Dermis blood vessel endothelial cell (primary cell): ENCODE measurements at places on chromosomes 6 and 20. TPM values are rescaled to one million over a fixed set of nuclear protein-coding genes. Genes with fewer than 3 reads are reported as not detected.

FAM217A gene
- not detected in 2 replicates for total RNA-seq

ELOVL2 gene
- under 0.01 TPM in 1 of 2 replicates, not detected in the other for total RNA-seq

SAMD3 gene
- not detected in 2 replicates for total RNA-seq

NOX3 gene
- not detected in 2 replicates for total RNA-seq

COL11A2 gene
- total RNA-seq = 0.28 and 0.34 TPM in 2 replicates

DZANK1 gene
- 0.34 and 0.70 TPM in 2 replicates for total RNA-seq

GINS1 gene
- 10.4 and 20.8 TPM in 2 replicates for total RNA-seq

DSP gene
- 53.1 and 95.4 TPM in 2 replicates for total RNA-seq

GTSF1L gene
- not detected in 2 replicates for total RNA-seq

CLVS2 gene
- not detected in 2 replicates for total RNA-seq

PKHD1 gene
- total RNA-seq = 0.09 and 0.17 TPM in 2 replicates

SAMD5 gene
- total RNA-seq = 1.0 and 1.1 TPM in 2 replicates

MOXD1 gene
- total RNA-seq = 0.34 and 0.65 TPM in 2 replicates

SNAP25 gene
- total RNA-seq = 0.05 TPM in 1 of 2 replicates, not detected in the other

NRSN1 gene
- total RNA-seq = not detected in 2 replicates

EYS gene
- not detected in 2 replicates for total RNA-seq
